ENCODE measurements at places on chromosomes 6 and 20.

DNA sequence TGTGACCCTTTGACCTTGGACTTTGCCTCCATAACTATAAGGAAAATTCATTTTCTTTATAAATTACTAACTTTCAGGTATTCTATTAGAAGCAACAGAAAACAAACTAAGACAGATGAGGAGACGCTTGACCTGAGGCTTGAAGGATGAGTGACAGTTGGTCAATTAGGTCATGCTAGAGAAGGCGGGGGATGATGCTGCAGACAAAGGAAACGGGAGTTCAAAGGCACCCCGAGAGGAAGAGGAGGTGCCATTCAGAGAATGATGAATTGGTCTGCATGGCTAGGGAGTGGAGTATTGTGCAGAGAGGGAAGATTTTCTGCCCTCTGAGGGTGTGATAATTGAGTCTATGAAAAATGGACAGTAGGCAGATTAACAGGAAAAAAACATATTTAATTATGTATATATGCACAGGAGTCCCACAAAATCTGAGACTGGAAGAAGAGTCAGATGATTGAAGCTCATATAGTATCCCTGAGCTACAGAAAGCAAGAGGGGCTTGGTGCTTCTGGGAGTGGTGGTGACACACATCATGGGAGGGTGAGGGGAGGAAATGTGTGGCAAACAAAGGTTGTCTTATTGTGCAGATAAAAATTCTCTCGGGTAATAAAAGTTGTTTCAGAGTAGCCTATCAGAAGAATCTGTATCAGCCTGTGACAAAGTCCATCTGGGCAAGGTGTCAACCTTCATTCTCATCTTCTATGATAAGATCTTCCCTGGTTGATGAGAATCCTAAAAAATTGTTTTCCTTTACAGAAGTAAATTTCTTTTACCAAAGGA lies 20.4 kb upstream of the FUCA2 start:
- no peak for DNase-seq

DNA sequence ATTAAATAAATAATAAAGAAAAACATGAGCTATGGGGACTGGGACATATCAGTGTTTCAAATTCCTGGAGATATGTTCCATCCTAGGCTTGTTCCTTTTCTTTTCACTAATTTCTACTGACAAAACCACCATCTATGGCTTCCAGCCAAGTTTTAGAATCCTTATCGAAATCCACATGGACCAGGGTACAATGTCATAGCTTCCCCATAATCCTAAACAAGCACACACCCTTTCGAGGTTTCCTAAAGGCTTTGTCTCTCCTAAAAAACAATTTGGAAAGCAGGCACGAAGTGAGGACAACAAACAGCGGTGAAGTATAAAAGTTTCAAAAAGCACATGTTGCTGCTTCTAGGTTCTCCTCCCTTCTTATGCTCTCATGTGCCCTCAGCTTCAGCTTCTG lies 13.3 kb upstream of the DST start:
- no peak for DNase-seq

GRCh38 chr20:57762531-57763234 lies 52.9 kb upstream of the PMEPA1 start:
- DNase-seq = no peak

DNA sequence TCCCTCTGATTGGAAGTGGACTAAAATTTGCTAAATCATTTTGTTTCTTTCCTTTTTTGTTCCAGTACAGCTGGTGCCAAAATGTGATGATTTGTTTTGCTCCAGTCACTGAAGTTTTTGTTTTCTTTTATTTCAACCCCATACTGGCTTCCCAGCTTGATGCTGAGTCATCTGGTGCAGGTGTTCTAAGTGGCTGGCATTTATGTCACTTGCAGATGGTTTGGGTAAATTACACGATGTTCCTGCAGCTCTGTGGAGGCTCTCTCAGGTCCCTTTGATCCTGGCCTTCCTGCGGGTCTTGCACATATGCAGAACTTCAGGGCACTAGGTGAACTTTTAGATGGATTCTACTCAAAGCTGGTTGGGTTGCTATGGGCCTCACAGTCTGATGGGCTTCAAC lies 577.7 kb downstream of the HAO1 start:
- DNase-seq = no peak

DNA sequence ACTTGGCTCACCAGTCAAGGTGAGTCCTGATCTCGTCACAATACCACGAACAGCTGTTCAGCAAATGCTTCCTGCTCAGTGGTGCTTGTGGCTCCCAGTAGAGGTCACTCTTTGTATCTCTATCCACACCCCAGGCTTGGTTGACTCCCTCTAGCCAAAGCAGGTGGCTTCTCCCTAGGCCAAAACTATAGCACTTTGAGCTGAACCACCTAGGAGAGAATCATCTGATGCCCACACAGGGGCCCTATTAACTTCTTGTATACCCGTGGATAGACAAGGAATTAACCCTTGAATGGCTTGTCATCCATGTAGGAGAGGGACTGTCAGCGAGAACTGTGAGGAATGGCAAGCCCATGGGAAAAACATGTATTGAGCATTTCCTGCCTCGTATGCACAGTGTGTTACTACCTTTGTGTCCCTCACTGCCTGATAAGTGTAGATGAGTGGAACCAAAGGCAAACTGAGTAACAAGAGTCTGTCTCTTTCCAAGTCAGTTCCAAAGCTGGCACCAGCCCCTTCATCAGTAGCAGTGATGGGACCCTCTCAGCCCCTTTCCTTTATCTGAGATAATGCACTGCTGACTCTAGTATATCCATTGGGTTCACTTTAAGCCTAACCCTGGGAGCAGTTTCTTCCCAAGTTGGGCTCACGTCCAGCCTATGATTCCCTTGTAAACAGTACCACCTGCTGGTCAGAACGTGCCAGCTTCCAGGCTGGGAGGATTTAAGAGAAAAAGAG lies 42.5 kb downstream of the EIF2S2 start:
- DNase-seq = peak; percentile 42

GRCh38 chr20:6976106-6976900 lies 208.8 kb downstream of the BMP2 start:
- DNase-seq = no peak

- no peak for DNase-seq
Observed at GRCh38 chr6:156851454-156851921, 74.3 kb downstream of the ARID1B start.

DNA sequence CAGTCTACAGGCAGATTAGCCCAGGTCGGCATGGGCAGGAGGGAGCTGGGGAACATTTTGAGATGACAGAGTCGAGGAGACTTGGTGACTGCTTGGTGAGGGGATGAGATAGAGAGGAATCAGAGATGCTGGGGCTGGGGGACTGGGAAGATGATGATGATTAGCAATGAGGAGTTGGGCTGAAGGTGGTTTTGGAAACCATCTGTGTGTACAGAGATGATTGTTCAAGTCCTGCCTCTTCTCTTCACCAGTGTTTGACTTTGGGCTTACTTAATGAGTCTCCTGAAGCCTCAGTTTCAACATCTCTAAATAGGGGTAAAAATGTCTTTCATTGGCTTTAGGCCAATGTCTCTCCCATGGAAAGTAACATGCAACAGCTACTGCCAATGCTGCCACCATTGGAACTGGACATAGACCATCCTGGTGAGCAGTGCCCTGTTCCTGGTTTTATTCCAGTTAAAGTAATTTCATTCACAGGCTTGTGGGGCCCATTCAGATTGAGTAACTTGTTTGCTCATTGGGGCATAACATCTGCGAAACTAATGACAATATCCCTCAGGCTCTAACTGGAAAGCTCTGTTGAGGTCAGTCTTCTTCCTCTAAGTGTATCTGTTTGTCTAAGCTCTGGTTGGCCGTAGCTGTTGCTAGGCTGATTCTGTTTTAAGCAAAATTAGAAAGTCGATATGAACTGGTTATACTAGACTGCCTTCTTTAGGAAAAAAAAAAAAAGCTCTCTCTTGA lies 99.1 kb downstream of the ARMC2 start:
- DNase-seq = no peak

GRCh38 chr6:52254731-52255378 lies 10.6 kb upstream of the IL17F start:
- DNase-seq = no peak

- DNase-seq = no peak
Observed at GRCh38 chr6:111536910-111537527, 54.0 kb upstream of the REV3L start.

- no peak for DNase-seq
Observed at GRCh38 chr6:33584700-33585402, 4.8 kb upstream of the BAK1 start.

GRCh38 chr6:130118236-130118635 lies 99.9 kb downstream of the L3MBTL3 start:
- no peak for DNase-seq

- DNase-seq = no peak
Observed at GRCh38 chr6:150091476-150091875, 22.6 kb upstream of the ULBP3 start.

- peak; percentile 65 for DNase-seq
Observed at GRCh38 chr6:6803180-6803977, 214.9 kb downstream of the LY86 start.

DNA sequence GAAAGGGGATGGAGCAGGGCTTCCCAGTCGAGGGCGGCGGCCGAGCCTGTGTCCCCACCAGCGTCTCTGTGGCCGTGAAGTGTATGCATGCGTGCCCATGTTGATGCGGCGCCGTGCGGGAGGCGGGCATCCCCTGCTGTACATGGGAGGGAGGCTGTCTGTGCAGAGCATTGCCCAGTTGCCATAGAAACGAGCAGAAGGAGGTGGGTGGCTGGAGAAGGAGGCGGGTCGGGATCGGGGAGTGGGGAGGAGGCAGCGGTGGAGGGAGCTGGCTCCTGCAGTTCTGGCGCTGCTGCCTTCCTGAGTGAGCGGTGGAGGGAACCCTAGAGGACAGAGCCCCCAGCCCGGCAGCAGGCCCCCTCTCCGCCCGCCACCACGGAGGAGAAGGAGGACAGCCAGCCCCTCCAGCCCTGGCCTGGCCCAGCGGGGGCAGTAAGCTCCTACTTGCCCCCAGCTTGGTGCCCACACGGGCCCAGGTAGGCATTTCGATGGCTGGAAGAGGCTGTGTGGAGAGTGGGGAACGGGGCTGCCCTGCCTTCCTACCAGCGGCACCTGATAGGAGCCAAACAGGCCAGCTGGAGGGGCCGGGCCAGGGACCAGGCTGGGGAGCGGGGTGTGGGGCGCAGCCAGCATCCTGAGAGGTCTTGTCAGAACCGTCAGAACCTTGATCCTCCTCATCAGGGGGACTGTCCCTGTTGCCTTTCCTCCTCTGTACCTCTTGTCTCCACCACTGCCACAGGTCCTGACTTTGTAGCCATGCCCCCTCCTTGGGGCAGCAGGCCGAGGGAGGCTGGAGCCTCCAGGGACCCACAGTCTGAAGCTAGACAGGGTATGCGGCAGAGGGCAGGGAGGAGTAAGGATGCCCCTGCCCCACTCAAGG lies 41.3 kb downstream of the SPDEF start:
- DNase-seq = no peak

DNA sequence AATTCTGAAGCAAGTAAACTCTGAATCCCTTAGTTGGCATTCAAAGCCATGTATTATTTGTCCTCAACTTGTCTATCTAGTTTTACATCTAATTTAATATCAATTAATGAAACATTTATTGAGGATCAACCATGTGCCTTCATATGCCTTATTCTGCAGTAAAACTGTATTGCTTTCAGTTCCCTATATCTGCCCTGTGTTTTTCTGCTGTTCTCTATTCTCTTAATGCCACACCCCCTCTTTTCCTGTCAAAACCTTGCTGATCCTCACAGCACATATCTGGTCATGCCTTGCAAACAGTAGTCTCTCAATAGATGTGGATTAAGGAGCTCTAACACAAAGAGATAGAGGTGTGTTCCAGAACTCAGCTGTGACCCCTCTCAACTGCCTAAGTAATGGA lies 2.0 kb downstream of the FIG4 start:
- peak; percentile 56 for DNase-seq

GRCh38 chr6:70686548-70687133 lies 19.0 kb downstream of the SMAP1 start:
- DNase-seq = peak; percentile 15

DNA sequence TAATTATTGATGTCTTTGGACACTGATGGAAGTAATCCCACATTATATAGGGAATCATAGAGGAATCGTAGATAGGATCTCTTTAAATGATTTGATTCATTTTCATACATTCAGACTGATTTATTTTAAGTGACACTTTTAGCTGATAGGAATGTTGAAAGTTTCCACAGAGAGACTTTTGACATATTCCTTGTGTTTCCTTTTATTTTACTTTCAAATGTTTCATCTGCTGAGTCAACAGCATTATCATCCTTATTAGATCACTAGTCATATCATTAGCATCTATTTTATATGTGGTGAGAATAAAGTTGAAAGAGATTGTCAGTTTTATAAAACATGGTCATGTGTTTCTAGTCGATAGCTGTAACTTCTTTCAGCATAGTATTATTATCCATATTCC lies 13.4 kb downstream of the DCBLD1 start:
- no peak for DNase-seq

DNA sequence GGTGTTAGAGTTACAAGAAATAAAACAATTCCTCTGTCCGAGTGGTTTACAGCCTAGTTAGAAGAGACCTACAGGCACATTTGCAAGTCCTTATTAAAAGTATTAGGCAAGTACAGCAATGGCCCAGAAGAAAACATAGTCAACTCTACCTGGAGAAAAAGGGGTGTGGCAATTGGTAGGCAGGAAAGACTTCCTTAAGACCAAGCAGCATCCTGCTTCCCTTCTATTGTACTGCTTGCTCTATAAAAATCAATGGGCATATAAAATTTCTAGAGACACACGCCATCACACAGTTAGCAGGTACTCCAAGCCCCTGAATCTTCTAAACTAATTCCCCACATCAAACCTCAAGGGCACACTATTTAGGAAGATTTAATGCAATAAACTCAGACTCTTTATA lies 185.6 kb downstream of the ATXN1 start:
- no peak for DNase-seq

- DNase-seq = no peak
Observed at GRCh38 chr20:18263723-18264122, 24.6 kb upstream of the ZNF133 start.

GRCh38 chr20:24770628-24771541 lies 178.2 kb upstream of the CST7 start:
- no peak for DNase-seq

DNA sequence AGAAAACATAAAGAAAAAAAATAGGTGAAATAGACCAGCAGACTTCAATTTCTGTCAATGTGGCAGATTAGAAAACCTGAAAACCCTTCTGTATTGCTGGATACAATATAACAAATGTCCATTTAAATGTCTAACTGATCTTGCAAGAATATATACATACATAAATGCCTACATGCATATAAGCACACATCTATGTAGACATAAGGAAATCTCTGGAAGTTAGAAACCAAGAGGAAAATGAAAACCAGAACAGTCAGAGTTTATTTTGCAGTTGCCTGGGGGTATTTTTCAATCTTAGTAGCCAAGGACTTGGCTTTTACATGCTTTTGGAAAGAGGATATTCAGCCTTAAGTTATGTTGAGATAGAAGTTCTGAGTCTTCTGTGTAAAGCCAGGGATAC lies 184.0 kb downstream of the RPS12 start:
- DNase-seq = no peak

- DNase-seq = no peak
Observed at GRCh38 chr6:107812234-107812769, 11.8 kb downstream of the SCML4 start.

GRCh38 chr20:22796469-22797077 lies 212.2 kb upstream of the FOXA2 start:
- DNase-seq = no peak

Measured in naive B cell (primary cell).